ENCODE measurements at places on chromosomes 4 and X.

- no peak for DNase-seq
These were observed 128.6 kb upstream of the FTHL17 start for GRCh38 chrX:31200430-31200829.

DNA sequence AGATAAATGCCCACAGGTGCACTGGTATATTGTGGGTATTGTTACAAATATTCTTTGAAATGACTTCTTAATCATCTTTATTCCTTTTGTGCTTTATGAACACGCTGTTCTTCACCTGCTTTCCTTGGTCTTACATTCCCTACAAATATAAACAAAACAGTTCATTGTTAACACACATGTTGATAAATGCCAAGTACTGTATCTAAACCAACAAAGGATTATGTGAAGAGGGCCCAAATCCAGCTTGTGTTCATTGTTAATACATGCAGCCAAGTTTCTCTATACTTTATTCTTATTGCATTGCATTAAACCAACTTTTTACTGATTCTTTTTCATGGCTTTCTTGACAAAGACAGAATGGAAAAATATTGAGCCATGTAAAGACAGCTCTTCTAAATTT lies 42.8 kb downstream of the AREG start:
- DNase-seq, result no peak

- no peak for DNase-seq
These were observed 97.3 kb downstream of the DDX60 start for GRCh38 chr4:168221301-168221700.

DNA sequence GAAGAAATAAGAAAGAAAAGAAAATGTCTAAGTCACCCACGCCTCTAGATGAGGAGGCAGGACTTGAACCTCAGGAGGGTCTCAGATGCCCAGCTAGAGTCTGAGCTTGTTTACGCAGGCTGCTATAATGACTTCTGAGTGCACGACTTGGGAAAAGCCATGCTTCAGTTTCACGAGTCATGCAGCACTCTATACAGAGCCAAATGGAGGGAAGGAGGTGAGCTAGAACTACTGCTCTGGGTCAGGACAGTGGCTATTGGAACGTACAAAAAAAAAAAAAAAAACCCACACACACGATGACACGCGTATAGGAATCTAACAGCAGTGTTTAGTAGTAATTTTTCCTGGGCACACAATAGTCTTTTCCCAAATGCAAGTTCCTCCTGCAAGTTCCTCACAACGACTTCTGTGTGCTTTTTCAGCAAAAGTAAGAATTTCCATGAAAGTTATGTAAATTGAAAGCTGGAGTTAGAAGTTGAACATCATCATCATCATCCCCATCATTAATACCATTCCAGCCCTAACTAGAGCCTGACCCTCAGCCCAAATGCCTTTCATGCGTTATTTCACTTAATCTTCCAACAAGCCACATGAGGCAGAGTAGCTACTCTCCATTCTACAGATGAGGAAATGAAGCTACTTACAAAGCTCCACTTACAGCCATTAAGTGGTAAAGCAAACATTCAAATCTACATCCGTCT lies 36.6 kb downstream of the IRF2 start:
- DNase-seq, result peak; percentile 50
